ENCODE measurements at places on chromosomes 2 and 18.

- no peak for DNase-seq
Measured at GRCh38 chr2:168705534-168706470, 96.6 kb upstream of the NOSTRIN start.

DNA sequence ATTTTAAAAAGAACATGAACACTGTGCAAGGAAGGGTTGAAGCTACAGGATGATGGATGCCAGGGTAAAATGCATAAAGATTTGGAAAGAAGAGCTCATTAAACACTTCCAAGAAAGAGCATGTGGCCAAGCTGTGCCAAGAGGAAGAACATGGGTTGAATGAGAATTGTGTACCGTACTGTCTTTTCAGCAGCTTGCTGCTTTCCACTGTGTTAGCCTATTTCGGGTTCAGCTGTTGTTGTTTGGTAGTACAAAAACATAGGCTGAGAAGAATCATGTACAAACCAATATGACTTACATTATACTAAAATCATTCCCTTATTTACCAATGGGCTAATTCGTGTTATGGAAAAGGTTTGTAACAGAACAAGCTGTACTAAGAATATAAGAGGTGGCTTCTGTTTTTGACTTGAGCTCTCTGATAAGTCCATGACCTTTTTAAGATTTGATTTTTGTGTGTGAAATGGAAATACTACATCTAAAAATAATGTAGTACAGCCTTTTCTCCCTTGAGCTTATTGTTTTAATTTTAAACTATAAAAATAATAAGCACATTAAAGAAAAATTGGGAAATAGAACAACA lies 188.3 kb upstream of the STON1 start:
- no peak for DNase-seq

- no peak for DNase-seq
Measured at GRCh38 chr2:180571559-180571958, 408.8 kb upstream of the UBE2E3 start.

DNA sequence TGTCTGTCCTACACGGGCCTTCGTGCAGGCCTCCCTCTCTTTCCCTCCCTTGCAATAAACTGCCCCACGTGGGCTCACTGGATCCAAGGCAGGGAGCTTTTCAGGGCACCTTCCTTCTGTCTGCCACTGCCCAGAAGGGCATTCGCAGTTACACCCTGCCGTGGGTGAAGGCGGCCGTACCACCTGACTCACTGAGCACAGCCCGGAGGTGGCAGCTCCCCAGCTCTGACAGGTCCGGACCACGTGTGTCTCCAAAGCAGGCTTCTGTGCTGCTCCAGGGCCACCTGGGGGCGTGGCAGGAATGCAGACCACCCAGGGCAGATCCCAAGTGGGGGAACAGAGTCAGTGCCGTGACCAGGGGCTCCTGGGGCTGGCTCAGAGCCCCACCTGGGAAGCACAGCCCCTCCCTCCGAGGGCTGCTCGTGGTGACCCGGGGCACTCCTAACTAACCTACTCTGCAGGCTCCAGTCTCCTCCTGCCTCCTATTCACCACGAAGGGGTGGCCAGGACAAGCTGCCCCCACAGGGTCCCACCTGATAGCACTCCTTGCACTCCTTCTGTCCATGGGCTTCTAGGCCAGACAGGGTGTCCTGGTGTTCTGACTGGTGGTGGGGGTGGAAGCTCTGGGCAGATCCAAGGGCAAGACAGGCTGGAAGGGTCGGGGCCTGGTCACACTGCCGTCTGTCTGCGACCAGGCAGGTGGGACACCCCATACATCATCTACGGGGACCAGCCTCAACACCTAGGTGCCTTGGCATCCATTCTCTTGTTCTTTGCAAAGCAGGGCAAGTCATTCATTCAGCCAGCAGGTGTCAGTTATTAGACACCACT lies 9.7 kb downstream of the SNED1 start:
- no peak for DNase-seq

GRCh38 chr2:194105358-194105757 lies 1551.7 kb upstream of the SLC39A10 start:
- DNase-seq = no peak

DNA sequence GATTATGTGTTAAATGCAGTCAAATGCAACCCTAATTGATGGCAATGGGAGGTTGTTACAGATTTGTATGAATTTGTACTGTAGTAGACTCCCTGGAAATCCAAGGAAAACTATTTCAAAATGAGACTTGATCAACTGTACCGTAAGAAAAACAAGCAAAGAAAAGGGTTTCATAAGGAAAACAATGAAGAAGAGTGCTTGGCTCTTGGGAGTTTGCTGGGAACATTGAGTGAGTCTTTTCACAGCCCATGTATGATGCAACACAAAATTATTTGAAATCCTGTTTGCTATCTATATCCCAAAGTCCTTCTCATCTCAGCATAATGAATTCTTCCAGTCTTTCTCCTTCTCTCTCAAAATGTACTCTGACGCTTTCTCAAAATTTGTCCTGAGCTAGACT lies 67.0 kb upstream of the OSR1 start:
- DNase-seq = no peak

- no peak for DNase-seq
Measured at GRCh38 chr2:63631501-63631900, 42.7 kb downstream of the MDH1 start.

GRCh38 chr2:188878716-188879115 lies 95.5 kb upstream of the COL3A1 start:
- DNase-seq = no peak

DNA sequence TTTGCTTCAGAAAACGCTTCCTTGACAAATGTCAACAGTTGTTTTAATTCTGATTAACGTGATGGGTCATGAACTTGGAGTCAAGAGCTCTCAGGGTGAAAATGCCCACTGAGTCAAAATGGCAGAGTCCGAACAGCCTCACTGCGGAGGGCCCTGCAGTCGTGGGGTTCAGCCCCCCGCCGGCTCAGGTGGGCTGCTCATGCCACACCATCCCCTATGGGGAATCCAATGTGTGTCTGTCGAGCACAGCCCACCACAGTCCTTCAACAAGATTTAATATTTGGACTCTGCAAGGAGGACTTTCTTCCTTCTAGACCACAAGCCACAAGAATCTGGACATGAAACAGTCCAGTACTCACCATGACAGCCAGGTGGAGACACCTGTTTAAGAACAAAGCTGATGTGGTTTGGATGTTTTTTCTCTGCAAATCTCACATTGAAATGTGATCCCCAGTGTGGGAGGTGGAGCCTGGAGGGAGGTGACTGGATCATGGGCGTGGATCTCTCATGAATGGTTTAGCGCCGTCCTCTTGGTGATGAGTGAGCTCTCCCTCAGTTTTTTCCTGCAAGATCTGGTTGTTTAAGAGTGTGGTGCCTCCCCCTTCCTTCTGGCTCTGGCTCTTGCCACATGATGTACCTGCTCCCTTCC lies 201.0 kb downstream of the NDUFA10 start:
- no peak for DNase-seq

DNA sequence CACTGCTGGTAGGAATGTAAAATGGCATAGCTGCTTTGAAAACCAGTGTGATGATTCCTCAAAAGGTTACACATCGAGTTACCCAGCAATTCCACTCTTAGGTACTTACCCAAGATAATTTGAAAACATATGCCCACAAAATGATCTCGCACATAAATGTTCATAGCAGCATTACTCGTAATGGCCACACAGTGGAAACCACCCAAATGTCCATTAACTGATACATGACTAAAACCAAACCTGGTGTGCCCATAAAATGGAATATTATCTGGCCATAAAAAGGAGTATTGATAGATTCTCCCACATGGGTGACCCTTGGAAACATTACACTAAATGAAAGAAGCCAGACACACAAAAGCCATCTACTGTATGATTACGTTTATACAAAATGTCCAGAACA lies 70.4 kb downstream of the ALPK2 start:
- DNase-seq = no peak

DNA sequence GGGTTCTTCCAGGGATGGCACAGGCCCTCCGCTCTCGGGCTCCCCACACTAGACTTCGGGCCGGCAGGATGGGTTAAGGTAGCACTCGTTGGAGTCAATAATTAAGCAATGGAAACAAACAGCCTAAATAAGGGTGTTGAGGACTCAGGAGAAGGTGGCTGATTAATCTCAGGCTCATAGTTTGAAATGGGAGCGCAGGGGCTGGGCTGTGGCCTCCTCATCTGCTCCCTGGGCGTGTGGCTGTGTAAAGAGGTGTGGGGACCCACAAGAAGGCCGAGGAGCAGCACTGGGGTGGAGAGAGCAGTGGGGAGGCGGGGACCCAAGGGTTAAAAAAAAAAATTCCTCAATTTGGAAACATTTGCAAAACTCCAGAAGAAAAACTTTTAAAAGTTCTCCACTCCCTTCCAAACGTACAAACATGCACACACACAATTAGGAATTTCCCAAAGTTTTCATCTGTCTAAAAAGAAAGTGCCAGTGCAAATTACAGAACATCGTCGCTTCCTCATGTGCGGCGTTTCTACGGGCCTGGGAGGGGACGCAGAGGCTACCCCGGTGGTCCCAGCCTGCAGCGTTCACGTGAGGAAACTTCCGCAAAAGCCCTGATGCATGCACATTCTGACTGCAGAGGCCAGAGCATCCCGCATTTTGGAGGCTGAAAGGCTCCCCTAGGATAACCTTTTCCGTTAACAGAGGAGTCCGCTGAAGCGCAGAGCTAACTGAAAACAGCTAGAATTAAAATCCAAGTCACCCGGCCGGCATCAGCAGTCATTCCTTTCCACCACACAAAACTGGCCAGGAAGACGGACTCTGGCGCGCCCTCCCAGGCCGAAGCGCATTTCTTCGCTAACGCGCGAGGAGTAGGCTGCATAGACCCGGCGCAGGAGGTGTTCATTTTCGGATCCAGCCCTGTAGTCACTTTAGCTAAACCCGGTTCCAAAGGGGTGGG lies 1.0 kb upstream of the TUBB6 start:
- DNase-seq = no peak

DNA sequence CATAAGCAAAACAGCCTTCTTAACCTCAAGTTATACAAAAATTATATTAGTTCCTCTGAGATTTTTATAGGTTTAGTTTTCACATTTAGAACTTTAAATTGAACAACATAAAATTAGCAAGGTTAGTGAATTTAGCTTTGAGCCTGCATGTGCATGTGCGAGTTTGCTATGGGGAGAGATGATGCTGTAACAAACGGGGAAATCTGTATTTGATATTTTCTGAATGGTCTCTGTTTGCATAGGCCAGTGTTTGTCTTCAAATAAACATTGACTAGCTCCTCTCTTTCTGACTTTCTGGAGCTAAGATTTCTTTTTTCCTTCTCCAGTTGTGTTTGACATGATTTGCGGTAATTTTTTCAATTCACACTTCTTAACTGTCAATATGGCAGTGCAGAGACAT lies 30.9 kb upstream of the IL18RAP start:
- no peak for DNase-seq

- DNase-seq = no peak
Measured at GRCh38 chr2:9565436-9566153, 10.0 kb upstream of the ADAM17 start.

GRCh38 chr2:164032995-164033394 lies 297.2 kb upstream of the FIGN start:
- no peak for DNase-seq
